Peyer's patch (tissue), 4 donors: ENCODE measurements at places on chromosomes 4 and X.

GRCh38 chr4:41358647-41359421, 102.1 kb downstream of the UCHL1 start:
- DNase-seq = no peak

GRCh38 chr4:37641886-37642849, 44.0 kb downstream of the RELL1 start:
- DNase-seq = no peak

GRCh38 chr4:94458682-94459081, 6.9 kb downstream of the PDLIM5 start:
- DNase-seq = no peak

DNA sequence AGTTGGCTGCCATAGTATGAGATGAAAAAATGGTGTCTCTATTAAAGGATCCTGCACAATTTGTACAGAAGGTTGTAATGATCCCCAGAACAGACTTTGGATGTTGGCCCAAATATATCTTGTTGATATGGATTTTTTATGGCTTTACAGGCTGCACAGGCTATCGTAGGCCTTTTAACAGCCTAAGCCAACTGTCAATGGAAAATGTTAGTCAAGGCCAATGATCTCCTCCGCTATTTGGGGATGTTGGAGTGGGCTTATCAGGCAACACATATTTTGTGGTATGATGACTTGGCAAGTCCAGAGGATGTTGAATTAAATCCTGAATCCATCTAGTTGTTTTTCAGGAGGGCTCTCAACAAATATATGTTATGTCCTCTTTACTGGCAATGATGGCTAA, 42.1 kb downstream of the ZCCHC13 start:
- DNase-seq = no peak

- no peak for DNase-seq
Observed at GRCh38 chr4:140332734-140333133, 40.7 kb upstream of the SCOC start.
